SW 1271 (cell line): ENCODE measurements at places on chromosomes 6 and 20.
A peak's percentile ranks its signal among the peaks of the same experiment; 100 is the strongest.

GRCh38 chr6:33082702-33083101 lies 6.9 kb downstream of the HLA-DPB1 start:
- peak; percentile 53 for DNase-seq

DNA sequence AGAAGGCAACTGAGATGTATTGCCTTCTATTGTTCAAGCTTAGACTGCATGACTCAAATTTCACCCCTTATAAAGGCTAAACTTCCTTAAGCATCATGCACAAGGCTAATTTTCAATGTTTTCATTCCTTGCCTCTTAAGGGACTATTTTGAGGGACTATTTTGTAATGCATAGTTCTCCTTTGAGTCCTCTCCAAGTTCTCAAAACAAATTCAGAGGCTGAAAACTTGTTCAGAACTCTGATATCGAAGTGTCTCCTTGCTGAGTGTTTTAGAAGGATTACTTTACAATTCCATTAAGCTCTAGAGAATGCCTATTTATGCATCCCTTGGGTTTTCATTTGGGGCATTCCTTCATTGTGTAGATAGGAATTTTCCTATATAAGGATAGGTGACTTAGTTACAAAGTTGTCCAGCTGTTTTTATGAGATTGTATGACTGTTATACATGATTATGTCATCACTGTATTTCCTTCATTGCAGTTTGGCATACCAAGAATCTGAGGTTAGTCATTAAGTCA lies 41.7 kb downstream of the COL19A1 start:
- no peak for DNase-seq

DNA sequence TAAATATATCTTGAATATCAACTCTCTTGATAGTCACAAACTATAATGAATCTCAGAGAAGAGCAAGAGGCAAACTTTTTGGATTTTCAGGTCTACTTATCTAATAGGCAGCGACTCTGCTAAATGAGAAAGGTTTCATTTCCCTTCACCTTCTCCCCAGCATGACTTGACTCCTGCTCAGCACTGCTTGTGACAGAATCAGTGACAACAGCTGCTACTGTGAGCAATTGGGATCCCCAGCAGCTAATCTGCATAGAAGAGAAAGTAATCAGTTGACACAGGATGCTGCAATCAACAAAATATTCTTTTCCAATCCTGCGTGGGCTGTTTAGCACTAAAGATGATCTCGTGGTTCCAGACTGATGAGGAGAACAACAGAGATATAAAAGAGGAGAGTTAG lies 205.5 kb downstream of the MMUT start:
- DNase-seq, result no peak

DNA sequence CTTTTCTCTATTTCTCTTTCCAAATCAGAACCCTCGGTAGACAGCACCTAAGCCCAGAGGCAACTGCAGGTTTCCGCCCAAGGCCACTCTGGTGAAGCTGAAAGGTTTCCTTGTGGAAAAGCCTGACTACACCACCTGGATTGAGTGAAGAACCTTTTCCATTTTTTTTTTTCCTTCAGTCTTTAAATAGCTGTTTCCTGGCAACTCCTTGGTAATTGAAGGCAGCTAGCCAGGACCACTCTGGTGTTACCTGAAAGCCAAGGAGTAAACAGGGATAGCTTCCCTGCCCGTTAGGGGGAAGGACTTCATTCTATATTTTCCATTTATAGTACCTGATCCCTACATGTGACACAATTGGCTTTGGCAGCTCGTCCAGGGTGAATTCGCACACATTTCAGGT lies 1238.4 kb downstream of the GRIK2 start:
- DNase-seq, result no peak

DNA sequence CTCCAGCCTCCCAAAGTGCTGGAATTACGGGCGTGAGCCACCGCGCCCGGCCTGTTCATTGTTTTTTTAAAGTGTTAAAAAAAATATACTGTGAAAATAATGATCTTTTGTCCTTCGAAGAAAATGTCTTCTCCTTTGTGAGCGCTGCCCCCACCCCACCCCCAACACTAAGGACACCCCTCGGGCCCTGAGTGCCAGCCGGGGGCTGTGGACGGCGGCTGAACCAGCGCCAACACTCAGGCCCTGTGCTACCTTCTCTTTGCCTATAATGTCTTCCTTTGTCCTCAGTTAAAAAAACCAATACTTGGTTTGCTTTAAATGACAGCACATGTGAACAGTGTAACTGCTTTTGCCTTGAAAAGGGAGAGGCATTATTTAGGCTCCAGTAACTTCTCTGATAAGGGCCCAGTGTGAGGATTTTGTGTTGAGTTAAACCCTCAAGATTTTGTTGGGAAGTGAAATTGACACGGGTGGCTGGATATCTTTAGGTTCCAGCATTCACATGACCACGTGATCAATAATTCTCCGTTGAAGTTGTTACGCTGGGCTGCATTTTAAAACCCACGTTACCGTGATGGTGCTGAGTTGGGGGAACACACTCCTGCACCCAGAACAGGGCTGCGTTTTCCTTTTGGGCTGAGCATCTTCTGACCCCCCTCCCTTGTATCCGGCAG lies 9.5 kb upstream of the ADRM1 start:
- DNase-seq, result no peak

- DNase-seq, result no peak
Measured at GRCh38 chr20:57922706-57923105, 212.9 kb upstream of the PMEPA1 start.

DNA sequence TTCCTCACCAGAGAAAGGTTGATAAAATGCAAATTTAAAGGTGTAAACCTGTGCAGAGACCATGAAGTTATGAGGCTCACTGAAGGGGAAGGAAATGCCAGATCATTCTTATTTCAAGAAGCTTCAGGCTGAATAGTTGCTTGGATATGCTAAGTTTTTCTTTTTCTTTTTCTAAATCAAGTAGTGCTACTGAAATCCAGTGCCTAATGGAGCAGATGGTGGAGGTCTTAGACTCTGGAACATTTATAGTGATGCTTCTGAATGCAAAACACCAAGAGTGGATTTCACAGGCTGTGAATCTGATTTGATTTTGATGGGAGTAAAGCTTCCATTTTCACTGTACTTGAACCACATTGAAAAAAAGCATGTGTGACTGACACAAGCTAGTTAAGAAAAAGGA lies 151.2 kb upstream of the BEND3 start:
- DNase-seq, result no peak

DNA sequence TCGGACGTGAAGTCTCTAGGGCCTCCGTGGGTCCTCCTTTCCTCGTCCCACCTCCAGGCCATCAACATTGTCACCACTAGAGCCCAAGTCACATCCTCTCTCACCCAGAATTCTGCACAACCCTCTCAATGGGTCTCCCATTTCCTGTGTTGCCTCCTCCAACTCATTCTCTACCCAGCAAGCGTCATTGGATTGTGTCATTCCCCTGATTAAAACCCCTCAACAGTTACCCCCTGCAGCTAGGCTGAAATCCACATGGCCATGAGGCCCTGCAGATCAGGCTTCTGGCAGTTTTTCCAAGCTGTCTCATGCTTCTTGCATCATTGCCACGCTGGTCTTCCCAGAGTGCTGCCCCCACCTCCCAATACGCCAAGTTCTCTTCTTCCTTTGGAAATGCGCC lies 12.9 kb upstream of the FAM210B start:
- DNase-seq, result no peak

- peak; percentile 70 for DNase-seq
Measured at GRCh38 chr6:28673787-28674671, 148.3 kb downstream of the GPX5 start.

- DNase-seq, result no peak
Measured at GRCh38 chr6:43766964-43767461, 3.0 kb upstream of the VEGFA start.

DNA sequence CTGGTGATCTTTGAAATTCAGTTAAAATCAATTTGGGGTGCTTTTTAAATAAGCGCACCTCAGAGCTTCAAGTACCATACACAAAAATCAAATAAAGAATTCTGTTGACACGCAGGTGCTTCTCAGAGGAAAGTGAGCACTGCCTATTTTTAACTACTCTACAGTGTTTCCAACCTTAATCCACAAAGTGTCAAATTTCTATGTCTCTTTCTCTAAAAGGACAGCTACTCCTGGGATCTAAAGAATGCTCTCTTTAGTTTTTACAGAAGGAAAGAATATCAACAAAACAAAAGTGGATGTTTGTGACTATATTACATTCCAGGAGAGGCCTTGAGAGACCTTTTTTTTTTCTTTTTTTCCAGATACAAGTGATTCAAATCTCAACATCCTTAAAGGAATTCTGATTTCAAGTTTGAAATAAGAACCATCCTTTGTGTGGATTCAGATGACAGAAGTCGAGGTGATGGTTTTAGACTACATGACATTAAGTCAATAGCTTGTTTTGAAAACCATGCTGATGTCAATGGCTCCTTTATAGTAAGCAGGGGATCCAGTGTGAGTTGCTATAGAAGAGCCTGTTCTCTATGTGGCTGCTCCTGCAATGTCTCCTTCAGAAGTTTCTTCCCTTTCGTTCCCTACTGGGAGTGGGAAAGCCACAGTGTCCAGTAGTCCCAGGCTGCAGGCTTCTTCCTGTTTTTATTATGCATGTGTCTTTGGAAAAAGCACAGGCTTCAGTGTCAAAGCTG lies 67.2 kb upstream of the DEFB112 start:
- no peak for DNase-seq

DNA sequence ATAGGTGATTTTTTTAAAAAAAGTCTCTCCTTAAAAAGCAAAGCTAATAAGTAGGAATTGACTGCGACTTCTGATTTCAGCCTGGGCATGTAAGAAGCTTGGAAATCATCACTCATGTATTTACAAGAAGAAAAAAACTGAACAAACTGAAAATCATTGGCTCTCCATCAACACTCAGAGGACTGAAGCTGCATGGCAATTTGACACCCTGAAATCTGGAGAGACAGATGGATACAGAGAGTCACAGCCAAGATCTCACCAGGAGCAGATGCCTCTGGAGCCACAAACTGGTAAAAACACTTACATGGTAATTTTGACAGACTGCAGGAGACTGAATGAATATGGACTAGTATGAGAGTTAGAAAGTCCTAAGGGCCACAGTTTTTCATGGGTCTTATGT lies 191.2 kb upstream of the TCF21 start:
- no peak for DNase-seq

DNA sequence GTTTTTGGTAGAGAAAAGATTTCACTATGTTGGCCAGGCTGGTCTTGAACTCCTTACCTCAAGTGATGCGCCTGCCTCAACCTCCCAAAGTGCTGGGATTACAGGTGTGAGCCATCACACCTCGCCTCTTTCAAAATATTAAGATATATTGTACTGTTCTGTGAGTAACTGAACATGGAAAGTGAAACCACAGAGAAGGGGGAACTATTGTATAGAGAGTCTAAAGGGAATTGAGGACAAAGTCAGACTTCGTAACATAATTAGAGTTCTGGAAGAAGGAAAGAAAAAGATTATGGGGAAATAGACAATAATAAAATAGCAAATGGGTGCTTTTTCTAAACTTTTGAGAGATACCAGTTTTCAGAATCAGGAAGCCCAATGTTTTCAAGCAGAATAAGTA lies 17.4 kb upstream of the AKAP7 start:
- no peak for DNase-seq

DNA sequence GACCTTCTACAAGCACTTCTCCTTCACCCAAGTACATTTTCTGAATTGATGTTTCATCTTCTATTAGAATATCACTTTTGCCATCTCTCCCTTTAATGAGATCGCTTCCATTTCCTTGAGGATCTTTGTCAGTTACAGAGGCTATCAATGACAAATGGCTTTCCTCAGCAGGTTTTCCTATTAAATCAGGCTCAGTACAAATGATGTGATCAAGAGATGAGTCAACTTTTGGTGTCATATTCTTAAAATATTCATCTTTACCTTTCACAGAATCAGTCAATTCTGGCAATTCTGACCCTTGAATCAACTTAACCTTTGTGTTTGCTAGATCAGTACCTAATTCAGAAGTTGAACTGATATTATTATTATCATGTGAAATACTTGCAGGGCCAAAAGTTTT lies 37.3 kb downstream of the DST start:
- no peak for DNase-seq

GRCh38 chr20:53480913-53481312 lies 112.7 kb downstream of the ZNF217 start:
- no peak for DNase-seq

DNA sequence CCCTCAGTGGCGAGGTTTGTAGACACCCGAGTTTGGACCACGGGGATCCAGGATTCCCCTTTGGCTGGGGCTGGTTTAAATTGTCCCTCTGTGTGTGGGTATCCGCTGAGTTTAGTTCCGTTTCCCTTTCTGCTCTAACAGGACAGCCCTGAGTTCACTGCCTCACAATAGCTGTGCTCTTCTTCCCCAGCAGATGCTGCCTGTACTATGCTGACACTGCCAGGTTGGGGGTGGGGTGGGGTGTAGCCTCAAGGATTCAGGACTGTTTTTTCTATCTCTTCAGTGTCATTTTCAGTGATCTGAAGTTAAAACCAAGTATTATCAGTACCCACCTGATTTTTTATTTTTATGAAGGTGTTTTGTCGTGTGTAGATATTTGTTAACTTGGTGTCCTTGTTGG lies 655.0 kb downstream of the COL12A1 start:
- DNase-seq, result no peak

- no peak for DNase-seq
Measured at GRCh38 chr6:169487579-169488436, 214.0 kb downstream of the WDR27 start.

DNA sequence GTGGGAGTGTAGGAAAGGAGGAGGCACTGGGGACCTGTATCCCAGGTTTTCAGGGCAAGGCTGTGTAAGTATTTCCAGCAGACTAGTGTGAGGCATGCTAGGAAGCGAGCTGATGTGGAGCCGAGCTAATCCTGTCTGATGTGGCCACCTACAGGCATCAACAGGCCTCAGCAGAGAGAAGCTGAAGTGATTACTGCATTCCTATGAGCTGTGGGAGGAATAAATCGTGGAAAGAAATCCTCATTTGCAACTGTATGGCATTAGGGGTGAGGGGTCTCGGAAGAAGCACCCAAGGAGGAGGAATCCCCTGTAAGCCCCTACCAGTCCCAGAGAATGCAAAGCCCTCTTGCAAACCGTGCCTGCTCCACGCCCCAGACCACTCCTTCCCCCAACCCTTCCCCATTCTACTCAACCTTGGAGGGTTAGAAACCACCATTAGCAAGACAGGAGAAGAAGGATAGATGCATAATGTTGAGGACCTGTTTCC lies 41.6 kb downstream of the C6orf15 start:
- DNase-seq, result peak; percentile 29

DNA sequence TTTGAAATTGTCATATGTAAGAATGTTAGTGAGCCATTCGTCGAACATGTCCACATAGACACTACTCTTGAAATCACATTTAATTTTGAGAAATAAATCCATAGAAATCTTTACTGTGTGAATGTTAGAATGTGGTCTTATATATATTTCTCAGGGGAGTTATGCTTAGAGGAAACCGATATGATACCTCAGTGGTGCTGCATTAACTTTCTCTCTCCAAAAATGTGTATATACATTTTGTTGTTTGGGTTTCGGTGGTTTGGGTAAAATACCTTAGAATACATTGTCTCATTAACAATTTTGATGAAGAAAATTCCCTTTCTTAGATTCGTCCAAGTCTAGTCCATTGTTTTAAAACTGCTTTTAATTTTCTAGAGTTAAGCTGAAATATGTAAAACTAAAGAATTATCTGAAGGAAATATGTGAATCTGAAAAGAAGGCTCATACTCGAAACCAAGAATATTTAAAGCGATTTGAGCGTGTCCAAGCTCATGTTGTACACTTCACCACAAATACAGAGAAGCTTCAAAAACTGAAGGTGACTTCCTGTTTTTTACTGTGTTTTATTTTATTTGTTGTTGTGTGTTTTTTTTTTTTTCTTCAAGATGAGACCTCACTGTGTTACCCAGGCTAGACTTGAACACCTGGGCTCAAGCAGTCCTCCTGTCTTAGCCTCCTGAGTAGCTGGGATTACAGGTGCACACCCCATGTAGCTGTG lies 10.3 kb downstream of the KIZ start:
- DNase-seq, result no peak

GRCh38 chr6:37277001-37277409 lies 19.1 kb upstream of the TMEM217 start:
- no peak for DNase-seq
